Renal cortical epithelial cell (primary cell): ENCODE measurements at places on chromosomes 4 and X. TPM values are rescaled to one million over a fixed set of nuclear protein-coding genes. Genes with fewer than 3 reads are reported as not detected.
A peak's percentile ranks its signal among the peaks of the same experiment; 100 is the strongest.

Gene DGKK
- not detected in 2 replicates for total RNA-seq

- DNase-seq: peak; percentile 98
These were observed 99.4 kb upstream of the PGRMC2 start for GRCh38 chr4:128386761-128387599.

Gene HTR2C
- not detected in 2 replicates for total RNA-seq

Gene GAB3
- total RNA-seq: 0.70 and 0.87 TPM in 2 replicates

Gene CT47B1
- not detected in 2 replicates for total RNA-seq

DNA sequence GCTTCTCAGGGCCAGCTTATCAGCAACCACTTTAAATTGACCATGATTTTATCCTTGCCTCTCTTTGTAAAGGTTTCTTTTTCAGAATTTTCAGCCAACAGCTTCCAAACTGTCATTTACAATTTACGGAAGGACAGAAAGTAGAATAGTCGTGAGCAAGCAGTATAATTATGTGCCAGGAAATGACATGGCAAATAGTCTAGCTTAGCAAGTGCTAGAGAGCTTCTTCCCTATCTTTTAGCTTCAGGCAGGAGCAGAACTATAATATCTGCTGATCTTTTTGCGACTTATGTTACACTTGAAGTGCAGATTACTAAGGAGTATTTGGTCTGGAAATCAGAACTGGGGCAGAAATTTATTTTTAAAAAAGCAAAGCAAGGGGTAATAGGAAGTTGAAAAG is 123.0 kb upstream of the AP1S2 start:
- no peak for DNase-seq

- DNase-seq: no peak
These were observed 284.8 kb upstream of the FGF13 start for GRCh38 chrX:138996268-138996667.

DNA sequence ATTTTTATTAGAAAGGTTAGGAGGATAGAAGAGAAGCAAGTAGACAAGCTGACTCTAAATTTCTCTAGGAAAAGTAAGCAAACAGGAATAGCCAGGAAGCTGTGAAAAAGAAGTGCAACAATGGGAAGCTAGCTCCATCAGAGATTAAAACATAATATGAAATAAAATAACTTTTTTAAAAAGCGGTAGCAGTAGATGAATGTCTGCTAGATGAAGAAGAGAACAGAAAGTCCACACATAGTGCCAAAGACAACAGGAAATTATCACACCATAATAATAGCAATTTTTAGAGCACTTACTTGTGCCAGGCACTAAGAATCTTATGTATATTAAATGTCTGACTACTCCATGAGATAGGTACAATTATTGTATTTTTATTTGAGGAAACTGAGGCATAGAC is 53.5 kb downstream of the LRBA start:
- DNase-seq: no peak

DNA sequence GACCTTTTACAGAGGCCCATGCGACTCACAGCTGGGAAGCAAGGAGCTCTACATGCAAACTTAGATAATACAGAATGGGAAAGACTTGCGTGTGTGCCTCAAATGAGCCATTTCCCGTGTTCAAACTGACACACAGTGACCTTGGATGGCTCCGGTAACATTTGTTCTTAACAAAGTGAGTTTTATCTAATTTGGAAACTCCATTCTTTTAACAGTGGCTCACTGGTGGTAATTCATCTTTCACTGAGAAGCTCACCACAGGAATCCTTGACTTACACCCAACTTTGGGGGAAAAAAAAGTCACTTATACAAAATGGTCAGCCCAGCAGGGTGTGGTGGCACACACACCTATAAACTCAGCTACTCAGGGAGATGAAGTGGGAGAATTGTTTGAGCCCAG is 190.6 kb downstream of the LDB2 start:
- no peak for DNase-seq

Gene TEX13C
- total RNA-seq: not detected in 2 replicates

DNA sequence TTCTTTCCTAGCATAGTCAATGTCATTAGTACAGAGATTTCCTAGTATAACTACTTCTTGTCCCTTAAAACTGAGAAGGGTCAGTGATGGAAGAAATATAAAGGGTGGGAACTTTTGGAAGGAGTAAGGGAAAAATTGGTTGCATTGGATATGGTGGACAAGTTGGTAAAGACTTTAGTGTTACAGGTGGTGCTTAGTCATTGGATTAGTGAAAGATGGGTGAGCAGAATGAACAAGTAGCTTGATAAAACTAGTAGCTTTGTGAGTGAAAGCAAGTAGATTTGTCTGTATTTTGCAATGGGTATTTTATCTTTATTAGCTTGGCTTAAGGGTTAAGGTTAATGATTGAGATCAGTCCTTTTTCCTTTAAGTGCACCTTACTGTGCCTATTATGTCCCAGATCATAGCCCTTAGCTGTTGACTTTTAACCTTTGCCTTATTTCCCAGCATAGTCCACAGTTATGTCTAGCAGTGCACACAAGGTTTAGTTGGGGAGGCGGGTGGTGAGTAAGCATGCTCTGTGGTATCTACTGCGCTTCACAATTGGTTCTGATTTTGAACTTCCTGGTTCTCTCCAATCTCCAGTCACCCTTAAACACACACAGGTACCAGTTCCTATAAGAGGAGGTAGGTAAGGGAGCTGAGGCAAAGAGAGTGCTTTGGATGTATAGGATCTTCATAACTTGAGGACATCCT is 9.5 kb downstream of the WDR44 start:
- peak; percentile 32 for DNase-seq

DNA sequence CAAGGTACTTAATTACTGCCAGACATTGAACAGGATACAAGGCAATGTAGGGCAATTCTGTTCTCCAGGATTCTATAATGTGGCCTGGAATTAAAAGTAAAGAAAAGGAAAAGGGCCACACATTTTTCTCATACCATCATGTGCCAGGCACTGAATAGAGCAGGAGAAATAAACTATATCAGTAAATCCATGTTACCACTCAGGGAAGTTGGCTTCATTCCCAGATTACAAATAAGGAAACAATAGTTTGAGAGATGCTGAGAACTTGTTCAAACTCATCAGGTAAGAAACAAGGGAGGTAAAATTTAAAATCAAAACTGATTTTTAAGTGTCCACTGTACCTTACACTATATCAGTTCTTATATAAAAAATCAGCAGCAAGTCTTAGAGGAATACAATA is 645.0 kb upstream of the ATOH1 start:
- peak; percentile 42 for DNase-seq

DNA sequence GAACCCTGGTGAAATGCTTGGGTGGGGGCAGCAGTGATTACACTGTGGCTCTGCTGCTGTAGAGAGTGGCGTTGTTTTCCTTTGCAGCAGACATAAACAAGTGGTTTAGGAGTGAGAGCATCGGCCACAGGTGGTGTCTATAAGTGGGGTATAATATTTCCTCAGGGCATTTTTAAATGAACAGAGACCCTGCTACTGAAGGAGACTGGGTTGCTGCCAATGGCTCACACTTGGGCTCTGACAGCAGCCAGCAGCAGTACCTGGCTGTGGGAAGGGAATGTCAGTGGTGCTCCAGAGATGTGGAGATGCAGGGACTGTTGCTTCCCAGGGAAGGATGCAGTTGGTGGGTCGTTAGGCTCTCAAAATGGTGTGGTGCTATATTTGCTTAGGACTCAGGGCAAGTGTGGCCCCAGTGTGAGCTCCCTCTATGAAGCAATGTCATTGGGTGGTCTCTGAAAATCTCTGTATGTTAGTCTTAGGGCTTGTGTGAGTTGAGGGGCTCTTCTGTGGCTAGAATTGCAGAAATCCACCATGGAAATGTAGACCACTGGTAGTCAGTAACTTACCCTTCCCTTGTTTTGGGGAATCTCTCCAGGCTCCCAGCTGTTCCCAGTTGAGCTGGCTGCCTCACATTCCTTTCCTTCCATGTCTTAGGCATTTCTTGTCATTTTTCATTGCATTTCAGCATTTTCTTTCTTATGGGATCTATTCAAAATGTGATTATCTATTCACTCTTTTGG is 1023.0 kb upstream of the GRID2 start:
- no peak for DNase-seq

DNA sequence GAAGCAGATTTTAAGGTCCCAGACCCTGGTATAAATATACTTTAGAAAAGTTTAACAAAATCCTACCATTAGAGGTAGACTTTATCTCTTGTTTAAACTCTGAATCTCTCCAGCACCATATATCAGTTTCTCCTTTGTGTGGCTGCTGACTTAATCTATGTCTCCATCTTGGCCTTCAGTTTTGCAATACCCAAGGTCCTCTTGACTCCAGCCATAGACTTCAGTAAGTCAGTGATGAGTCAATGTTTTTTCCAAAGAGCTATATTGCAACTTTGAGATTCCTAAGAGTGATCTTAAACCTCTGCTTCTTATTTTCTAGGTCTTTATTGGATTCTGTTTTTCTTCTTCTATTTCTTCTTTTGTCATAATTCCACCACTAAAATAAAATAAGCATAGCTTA is 50.8 kb upstream of the ADGRL3 start:
- DNase-seq: no peak

- DNase-seq: no peak
These were observed 64.0 kb upstream of the WDR1 start for GRCh38 chr4:10180603-10180926.

DNA sequence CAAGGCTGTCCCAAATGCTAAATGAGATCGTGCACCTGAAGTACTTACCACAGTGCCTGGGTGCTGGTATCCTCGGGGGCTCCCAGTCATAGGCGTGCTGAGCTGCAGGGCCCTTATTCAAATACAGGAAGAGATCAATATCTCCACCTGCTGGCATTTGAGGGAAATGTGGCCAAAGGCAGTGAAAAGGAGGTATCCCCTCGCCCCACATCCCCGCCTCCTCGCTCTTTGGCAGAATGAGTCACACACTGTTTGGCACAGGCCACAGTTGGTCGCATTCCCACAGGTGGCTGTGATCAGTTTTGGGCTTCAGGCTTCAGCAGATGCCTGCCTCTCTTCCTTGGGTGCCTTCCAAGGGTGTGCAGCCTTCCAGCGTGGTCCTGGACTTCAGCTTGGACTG is 28.4 kb downstream of the ZNF185 start:
- DNase-seq: peak; percentile 74

DNA sequence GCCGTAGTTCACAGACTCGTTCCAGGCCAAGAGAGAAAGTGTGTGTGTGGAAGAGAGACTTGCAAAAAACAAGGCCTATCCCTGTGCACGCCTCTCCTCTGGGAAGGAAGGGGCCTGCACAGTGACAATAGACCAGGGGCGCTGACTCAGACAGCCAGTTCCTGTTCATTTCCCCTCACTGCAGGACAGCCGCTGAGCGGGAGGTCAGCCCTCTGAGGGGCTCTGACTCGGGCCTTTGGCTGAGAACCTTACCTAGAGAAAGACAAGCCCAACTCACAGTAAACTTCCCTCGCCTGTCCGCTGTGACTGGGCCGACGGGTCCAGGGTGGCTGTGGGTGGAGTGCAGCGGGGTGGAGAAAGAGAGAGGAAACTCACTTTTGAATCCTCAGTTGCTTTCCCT is 52.1 kb downstream of the RTL5 start:
- DNase-seq: no peak

Gene RHOXF2
- not detected in 2 replicates for total RNA-seq

- no peak for DNase-seq
These were observed 171.4 kb downstream of the NWD2 start for GRCh38 chr4:37415845-37416369.

- peak; percentile 81 for DNase-seq
These were observed 443.1 kb upstream of the PITX2 start for GRCh38 chr4:111066001-111066400.

Gene NCAPG
- 1.5 and 14.4 TPM in 2 replicates for total RNA-seq

DNA sequence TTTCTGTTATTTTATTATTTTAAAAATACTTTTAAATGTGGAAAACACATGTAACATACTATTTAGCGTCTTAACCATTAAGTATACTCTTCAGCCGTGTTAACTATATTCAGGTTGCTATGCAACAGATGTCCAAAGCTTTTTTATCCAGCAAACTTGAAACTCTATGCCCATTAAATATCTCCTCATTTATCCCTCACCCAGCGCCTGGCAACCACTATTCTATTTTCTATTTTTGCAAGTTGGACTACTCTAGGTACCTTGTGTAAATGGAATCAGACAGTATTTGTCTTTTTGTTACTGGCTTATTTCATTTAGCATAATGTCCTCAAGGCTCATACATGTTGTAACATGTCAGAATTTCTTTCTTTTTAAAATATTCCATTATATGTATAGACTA is 174.6 kb downstream of the PCDH10 start:
- no peak for DNase-seq

- DNase-seq: peak; percentile 16
These were observed 29.7 kb downstream of the PPP1R2C start for GRCh38 chrX:42748067-42748850.

- no peak for DNase-seq
These were observed 12.3 kb downstream of the MID1 start for GRCh38 chrX:10608099-10608498.
